ENCODE measurements at places on chromosomes 13 and 19.
A peak's percentile ranks its signal among the peaks of the same experiment; 100 is the strongest.

- no peak for DNase-seq
Observed at GRCh38 chr19:1977120-1977519, 36.1 kb downstream of the CSNK1G2 start.

DNA sequence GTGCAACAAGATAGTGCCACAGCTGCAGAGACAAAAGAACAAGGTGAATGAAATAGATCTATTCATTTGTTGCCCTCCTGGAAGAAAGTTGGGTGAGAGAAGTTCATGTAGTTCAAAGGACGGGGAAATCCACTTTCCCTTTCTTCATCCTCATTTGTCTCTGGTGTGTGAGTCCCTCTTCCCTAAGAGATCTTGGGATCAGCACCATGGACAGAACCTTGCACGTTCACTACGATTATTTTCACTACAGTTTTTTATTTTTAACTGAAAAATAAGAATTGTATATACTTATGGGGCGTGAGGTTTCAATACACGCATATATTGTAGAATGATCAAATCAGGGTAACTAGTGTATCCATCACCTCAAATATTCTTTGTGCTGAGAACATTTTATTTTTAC is 29.2 kb downstream of the NLRP5 start:
- DNase-seq = no peak

DNA sequence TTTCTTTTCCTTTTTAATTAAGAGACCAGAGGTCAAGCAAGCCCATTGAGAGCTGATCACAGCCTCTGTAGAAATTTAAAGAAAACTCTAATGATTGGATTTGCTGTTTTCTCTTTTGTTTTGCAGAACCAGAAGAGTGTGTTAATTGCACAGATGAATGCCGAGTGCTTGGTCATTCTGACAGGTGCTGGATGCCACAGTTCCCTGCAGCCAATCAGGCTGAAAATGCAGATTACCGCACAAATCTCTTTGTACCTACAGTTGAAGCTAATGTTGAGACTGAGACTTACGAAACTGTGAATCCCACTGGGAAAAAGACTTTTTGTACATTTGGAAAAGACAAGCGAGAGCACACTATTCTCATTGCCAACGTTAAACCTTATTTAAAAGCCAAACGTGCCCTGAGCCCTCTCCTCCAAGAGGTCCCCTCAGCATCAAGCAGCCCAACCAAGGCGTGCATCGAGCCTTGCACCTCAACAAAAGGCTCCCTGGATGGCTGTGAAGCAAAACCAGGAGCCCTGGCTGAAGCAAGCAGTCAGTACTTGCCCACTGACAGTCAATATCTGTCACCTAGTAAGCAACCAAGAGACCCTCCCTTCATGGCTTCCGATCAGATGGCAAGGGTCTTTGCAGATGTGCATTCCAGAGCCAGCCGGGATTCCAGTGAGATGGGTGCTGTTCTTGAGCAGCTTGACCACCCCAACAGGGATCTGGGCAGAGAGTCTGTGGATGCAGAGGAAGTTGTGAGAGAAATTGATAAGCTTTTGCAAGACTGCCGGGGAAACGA is 93.1 kb downstream of the PCDH17 start:
- no peak for DNase-seq

- DNase-seq = no peak
Observed at GRCh38 chr13:42017264-42017663, 31.2 kb upstream of the DGKH start.

DNA sequence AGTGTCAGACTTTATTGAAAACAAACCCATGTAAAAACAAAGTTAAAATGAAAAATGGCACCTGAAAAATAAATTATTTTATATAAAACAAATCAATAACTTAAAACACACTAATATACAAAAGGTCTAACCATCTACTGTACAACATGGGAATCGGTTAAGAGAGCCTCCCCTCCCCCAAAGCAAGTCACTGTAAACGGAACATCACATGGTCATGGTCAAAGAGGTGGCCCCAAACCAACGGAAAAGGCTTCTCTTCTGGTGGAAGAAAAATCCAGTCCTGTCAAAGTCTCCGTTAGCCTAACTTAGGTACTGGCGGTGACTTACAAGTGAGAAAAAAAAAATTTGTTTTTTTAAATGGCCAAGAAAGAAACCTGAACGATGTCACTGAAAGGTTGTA is 15.7 kb upstream of the TIMM44 start:
- no peak for DNase-seq

- DNase-seq = no peak
Observed at GRCh38 chr13:106104281-106104901, 431.1 kb downstream of the EFNB2 start.

GRCh38 chr13:42592915-42593900 is 19.3 kb downstream of the TNFSF11 start:
- DNase-seq = no peak

GRCh38 chr13:48770372-48770771 is 116.6 kb downstream of the CYSLTR2 start:
- no peak for DNase-seq

DNA sequence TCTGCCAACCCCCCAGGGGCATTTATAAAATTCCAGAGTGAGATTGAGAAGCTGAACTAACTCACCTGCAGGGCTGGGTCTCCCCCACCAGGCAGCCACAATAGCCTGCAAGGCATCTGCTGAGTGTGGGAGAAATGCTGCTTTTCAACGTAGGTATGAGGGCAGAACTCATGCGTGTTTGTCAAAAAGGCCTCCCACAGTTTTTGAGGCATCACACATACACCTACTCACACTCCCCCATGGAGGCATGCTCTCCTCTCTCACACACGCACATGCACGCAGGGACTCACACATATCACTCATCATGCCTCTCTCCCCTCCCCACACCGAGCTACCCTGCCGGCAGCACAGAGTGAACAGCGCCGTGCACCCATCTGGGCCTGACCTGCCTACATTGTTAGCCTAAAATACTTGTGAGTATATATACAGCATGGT is 390.5 kb downstream of the FGF9 start:
- DNase-seq = peak; percentile 72

DNA sequence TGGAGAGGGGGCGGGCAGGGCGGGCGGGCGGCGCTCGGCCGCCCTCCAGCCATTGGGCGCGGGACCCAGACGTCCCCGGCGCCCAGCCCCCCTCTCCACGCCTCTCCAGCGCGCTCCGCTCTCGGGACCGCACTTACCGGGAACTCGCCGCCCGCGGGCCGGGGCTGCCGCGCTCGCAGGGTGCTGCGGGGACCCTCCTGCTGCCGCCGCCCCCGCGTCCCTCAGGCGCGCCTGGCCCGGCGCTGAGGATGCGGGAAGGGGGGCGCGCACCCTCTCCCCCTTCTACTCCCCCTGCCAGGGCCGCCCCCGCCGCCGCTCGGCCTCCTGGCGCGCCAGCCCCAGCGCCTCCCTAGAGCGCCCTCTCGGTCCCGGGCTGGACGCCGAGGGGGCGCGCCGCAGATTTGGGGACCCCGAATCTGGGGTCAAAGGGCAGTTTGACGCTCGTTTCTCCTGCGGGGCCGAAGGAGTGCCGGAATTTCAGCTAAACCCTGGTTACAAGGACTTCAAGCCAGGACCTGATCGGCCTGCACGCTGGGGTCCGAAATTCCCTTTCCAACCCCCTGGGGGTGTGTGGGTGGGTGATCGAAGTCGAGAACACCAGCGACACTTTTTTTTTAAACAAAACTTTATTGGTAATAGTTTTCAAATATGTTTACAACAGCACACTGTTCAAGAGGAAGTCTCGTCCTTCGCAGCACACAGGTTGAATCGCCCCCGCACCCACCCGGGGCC is 696 bp upstream of the SAMD1 start:
- DNase-seq = no peak

- no peak for DNase-seq
Observed at GRCh38 chr13:50119591-50119990, 104.3 kb downstream of the KCNRG start.

DNA sequence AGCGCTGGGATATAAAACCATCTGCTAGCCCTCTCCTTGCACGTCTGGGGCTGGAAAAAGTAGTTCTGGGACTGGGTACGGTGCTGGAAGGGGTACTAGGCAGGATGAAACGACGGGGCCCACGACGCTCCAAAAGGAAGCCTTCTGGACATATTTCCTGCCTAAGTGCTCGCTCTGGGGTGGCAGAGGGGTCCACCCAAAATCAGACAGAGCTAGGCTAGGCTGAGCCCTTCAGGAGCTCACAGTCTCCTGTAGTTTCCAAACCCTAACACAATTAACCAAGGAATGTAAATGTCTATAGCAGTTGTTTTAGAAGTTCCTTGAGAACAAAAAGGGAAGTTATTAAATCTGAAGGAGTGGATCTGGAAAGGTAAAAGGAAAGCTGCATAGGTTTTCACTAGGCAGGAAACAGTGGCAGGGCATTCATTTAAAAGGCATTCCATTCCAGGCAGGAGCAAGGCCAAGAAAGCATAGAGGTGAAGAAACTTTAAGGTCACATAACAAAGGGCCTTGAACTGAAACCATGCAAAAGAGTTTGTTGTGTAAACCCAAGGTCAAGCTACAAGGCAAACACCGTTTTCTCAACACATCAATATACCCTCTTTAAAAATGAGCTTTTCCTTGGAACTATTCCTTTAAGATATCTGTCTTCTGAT is 634 bp upstream of the DIAPH3 start:
- no peak for DNase-seq

DNA sequence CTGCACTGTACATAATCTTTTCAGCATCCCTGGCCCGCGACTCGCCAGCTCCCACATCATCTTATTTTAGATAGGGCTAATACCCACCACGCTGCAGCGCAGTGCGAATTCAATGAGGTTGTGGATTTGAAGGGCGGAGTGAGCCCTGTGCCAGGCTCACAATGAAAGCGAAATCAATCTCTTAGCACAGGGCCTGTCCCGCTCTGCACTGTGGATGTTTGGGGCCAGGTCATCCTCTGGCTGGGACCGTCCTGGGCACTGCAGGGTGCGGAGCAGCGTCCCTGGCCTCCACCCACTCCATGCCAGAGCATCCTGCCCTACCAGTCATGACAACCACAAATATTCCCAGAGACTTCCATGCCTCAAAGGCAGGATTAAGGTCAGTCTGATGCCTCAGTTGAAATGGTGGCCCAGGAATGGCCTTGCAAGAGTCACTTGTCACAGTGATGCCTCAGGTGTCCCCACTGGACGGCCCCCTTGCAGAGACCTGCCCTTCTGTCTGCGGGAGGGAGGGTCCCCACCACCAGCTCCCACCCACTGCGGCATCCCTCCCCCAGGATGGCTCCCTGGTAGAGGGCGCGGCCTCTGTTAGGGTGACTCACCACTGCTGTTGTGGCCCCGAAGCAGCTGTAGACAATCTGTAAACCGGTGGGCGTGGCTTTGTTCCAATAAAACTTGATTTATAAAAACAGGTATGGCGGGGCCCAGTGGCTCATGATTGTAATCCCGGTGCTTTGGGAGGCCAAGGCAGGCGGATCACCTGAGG is 5.6 kb downstream of the UHRF1 start:
- peak; percentile 72 for DNase-seq

DNA sequence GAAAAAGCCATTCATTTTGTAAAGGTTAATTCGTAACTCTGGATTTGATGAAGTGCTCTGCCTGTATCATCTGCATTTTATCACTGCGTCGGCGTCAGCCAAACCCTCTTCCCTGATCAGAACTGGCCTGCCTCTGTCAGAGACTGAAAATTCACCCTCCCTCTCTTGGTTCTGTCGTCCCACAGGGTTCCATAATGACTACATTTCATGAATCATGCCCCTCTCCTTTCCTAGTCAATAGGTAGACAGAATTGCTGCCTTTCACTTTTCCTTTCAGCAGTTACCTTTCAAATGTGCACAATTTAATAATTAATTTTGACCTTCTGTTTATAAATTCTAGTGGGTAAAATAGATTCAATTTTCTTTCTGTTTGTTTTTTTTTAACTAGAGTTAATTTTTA is 423.4 kb downstream of the RFC3 start:
- no peak for DNase-seq

DNA sequence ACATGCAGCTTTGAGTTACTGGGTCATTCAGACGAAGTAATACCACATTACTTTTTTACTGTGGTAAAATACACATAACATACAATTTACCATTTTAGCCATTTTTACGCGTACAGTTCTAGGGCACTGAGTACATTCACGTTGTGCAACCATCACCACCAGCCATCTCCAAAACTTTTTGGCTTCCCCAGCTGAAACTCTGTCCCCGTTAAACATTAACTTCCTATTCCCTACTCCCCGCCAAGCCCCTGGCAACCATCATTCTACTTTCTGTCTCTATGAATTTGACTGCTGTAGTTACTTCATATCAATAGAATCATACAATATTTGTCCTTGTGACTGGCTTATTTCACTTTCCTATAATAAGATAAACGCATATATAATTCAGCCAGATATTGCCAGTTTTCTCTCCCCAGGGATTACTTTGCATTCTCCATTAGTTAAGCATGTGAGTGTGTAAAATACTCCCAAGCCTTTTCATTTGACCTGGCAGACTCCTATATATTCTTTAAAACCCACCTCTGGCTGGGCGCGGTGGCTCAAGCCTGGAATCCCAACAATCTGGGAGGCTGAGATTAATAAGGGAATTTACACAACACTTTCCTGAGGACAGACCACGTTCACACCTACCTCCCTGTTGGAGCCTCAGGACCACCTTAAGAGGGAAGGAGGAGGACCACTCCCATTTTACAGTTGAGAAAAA is 10.0 kb upstream of the CYP4F22 start:
- DNase-seq = no peak

GRCh38 chr19:39413911-39414608 is 1.6 kb downstream of the PLEKHG2 start:
- DNase-seq = no peak

DNA sequence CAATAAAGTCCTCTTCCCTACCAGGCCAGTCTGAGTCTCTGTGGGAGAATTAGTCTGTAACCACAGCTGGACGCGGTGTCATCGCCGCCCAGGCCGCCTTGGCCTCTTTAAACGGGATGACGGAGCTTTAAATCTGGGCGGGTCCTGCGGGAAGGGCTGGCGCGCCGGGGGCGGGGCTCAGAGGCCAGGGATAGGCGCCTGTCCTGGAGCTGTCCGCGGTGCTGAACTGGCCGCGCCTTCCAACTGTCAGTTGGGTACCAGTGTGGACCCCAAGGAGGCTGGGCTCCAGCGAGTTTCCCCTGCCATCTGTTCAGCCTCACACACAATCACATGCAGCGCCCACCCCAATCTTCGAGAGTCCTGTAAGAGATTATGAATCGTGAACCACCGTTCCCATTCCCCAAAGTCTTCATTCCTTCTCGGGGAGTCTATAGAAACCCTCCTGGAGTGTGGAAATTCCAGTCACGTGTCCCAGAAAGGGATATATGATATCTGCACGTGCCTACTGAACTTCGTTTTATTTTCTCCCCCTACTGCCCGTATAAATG is 11.5 kb downstream of the APLP1 start:
- DNase-seq = no peak

GRCh38 chr13:37306778-37307544 is 201.5 kb upstream of the CSNK1A1L start:
- no peak for DNase-seq

DNA sequence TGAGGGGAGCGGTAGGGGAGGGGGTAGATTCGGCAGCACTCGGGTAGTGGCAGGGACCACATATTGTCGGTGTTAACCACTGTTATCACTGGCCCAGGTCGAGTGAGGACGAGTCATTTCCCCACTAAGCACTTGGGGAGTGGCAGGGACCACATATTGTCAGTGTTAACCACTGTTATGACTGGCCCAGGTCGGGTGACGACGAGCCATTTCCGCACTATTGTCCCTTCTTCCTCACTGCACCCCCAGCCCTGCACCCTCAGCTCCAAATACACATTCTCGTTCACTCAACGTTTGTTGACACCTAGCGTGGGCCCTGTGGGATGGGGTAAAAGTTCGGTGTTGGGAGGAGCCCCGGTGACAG is 467 bp upstream of the CLN5 start:
- DNase-seq = peak; percentile 68

GRCh38 chr19:48705431-48705830 is 9.7 kb downstream of the FUT2 start:
- no peak for DNase-seq

All from stimulated activated CD8-positive, alpha-beta memory T cell treated with anti-CD3 and anti-CD28 coated beads, Interleukin-7, amount 100 ng/mL, for 4 hours (primary cell).